ENCODE measurements at places on chromosomes 13 and 19.

- no peak overlapping the region for H3K4me3 ChIP-seq
- no peak overlapping the region for H3K27ac ChIP-seq
- H3K36me3 ChIP-seq: no peaks in the 10 kb centered on the region
- DNase-seq: no peak
Observed at GRCh38 chr13:78161266-78161665, 242.6 kb upstream of the EDNRB start.

- H3K27ac ChIP-seq: no peak overlapping the region
- no peaks in the 10 kb centered on the region for H3K27me3 ChIP-seq
- H3K36me3 ChIP-seq: no peaks in the 10 kb centered on the region
- no peak for DNase-seq
- H3K4me3 ChIP-seq: no peak overlapping the region
Observed at GRCh38 chr13:99260216-99260615, 2.0 kb upstream of the GPR18 start.

DNA sequence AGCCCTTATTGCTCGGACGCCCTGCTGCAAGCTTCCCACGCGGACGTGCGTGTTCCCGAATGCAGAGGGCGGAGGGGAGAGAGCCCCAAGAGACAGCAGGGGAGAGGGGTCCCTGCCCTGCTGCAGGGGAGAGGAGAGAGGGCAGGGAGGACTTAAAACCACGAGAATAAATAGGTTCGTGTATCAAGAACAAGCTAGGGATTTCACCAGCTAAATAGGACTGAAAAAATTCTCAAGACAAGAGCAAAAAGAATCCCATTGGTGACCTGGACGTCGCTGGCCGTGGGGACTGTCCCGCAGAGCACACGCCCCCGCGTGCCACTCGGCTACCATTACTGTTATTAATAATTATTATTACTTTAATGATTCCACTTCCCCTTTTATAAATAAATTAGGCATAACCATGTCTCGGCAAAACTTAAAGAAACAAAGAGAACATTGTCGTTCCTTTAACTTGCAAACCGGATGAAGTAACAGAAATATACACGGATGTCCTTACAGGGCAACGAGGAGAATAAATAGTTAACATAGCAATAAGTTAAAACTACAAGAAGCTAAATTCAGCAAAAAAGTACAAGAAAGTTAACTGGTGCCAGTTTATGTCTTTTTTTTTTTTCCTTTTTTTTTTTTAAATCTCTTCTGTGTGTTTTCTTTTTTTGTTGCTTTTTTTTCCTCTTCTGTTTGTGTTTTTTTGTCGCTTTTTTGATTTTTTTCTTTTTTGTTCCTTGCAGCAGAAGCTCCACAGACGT is 16.6 kb downstream of the PRKCSH start:
- H3K4me3 ChIP-seq: no peak overlapping the region
- no peak overlapping the region for H3K27ac ChIP-seq
- peaks cover 17% of the 10 kb centered on the region for H3K4me1 ChIP-seq
- no peaks in the 10 kb centered on the region for H3K27me3 ChIP-seq
- H3K36me3 ChIP-seq: peaks cover 26% of the 10 kb centered on the region
- no peak for DNase-seq

GRCh38 chr13:28564030-28564429 is 69.1 kb upstream of the FLT1 start:
- DNase-seq: no peak
- no peaks in the 10 kb centered on the region for H3K36me3 ChIP-seq
- no peak overlapping the region for H3K27ac ChIP-seq
- H3K4me1 ChIP-seq: peaks cover 6% of the 10 kb centered on the region

GRCh38 chr13:27371932-27372331 is 52.5 kb upstream of the GTF3A start:
- H3K4me3 ChIP-seq: no peak overlapping the region
- no peaks in the 10 kb centered on the region for H3K36me3 ChIP-seq
- no peak overlapping the region for H3K27ac ChIP-seq
- peaks cover 1% of the 10 kb centered on the region for H3K4me1 ChIP-seq
